ENCODE measurements at places on chromosomes 7 and 10.

GRCh38 chr7:20440472-20441105 is 109.9 kb downstream of the ITGB8 start:
- no peak for DNase-seq

DNA sequence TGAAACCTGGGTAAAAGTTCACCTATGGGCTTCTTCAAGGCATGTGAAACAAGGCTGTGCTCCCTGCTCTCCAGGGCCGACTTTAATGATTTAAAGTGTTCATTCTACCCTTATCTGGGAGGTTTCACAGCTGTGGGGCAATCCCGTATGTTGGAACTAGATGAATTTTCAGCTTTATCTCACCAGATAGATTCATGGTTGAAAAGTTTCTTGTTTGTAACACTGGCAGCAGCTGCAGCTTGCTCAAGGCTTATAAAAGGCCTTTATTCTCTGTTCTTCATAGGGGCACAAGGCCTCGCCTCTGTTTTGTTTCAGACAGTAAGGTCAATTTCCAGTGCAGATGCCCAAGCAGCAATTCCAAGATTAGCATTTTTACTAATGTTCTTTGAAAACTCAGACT is 70.4 kb upstream of the DNAJB12 start:
- no peak for DNase-seq

- no peak for DNase-seq
Observed at GRCh38 chr7:207418-208129, 15.2 kb downstream of the FAM20C start.

DNA sequence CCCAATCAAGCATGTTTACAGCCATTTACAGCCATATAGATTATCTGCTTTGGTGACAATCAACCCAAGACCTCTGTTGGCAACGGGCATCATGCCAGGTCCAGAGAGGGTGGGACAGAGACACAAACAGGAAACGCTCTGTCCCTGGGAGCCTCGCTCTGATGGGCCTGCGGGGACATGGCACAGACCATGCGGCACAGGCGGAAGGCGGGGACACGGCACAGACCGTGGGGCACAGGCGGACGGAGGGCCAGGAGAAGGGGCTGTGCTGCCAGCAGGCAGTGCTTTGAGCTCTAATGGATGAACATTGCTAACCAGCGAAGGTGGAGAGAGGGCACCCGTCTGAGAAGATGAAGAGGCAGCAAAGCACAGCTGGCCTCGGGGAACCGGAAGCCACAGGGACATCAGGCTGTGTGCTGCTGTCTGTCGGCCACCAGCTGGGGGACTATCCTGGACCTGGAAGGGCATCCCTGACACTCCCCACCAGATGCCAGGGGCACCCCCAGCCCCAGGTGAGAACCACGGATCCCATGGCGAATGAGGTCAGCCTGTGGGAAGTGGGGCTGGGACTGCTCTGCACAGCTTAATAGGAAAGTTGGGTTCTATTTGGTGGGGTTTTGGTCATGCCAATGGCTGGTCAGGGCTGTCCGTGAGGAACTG is 61.0 kb downstream of the DIP2C start:
- DNase-seq = no peak

DNA sequence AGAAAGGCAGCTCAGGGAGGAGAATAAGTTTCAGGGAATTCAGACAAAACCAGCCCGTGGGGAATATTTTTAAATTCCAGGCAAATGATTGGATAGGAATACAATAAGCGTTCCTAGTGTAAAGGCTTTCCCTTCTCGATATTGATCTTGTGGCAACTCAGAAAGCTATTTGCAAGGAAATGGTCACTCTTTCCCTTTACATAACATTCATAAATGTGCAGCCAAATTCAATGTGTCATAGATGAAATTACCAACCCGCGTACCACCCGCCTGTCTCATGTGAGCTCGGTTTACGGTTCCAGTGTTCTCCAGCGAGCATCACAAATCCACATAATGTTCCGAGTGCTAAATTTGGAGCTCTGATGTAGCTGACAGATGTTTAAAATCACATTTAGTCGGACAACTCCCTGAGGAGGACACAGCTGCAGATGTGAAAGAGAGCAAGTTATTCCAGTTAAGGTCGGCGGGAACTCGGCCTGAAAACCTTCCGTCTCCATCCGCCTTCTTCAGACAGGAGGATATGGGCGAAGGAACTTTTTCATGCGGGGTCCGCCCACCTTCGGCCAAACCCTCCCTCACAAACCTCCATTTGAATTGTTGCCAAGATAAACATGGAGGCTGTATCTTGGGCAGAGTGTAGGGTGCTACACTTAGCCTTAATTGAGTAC is 327.0 kb downstream of the RNLS start:
- DNase-seq = no peak

DNA sequence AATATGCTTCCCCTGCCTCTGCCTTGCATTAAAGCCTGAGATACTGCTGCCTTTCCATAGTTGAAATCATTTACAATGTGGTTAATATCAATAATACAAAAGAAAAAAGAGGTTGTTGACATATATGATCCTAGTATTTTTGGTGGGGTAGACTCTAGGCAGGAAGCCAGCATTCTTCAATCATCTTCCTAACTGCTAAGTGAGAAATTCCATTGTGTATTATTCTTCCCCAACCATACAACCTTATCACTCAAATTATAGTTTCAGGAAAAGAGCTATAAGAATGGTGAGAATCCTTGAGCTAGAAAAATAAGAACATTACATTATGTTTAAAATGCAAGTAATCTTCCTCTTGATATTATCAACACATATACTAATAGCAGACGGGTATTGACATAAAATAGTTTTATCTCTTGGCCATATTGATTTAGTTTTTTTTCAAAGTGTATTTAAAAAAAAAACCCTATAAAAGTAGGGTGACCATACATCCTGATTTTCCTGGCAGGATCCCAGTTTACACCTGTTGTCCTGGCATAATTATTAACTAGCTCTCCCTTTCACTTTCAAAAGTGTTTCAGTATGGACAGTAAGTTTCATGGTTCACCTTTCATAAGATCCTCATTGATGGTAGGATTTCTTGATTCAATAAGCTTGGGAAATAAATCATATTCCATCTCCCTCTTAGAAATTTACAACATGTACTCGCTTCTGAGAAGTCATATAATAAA is 33.4 kb upstream of the WASL start:
- no peak for DNase-seq

DNA sequence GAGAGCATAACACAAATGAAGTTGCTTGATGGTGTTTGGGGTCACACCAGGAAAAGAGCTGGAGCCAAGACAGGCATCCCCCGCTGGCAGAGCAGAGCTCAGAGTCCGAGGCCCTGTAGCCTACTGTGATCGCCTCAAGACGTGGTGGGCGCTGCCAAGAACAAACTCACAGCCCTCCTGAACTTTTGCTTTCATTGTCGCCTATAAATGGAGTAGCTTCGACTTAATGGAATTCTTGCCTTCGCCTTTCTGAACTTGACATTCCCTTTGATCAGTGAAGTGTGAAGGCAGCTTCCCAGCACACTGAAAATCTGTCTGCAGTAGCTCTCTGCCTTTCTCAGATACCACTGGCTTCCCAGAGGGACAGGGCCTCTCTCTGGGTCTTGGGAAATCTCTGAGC is 21.3 kb downstream of the CPXM2 start:
- DNase-seq = no peak

- no peak for DNase-seq
Observed at GRCh38 chr10:5089865-5090264, 4.3 kb upstream of the AKR1C3 start.
